ENCODE measurements at places on chromosomes 4 and X.

DNA sequence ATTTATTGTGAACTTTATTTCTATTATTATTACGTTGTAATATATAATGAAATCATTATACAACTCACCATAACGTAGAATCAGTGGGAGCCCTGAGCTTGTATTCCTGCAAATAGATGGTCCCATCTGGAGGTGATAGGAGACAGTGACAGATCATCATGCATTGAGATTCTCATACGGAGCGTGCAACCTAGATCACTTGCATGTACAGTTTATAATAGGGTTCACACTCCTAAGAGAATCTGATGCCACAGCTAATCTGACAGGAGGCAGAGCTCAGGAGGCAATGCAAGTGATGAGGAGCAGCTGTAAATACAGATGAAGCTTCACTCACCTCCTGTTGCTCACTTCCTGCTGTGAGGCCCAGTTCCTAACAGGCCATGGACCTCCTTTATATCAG is 2170.2 kb downstream of the PCDH7 start:
- no peak for DNase-seq

DNA sequence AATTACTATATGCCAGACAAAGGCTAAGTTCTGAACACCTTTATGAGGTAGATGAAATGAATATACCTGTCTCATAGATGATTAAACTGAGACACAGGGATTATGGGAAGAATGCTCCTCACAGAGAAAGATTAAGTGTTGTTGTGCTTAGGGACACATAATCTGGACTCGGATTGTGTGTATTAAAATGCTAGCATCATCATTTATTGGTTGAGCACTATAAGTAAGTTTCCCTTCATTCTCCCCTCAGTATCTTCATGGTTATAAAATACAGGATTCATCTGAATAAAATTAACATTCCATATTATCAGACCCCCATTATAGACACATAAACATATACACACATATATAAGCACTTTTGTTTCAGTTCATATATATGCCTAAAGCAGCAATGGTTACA is 463.5 kb downstream of the PPP4R3C start:
- no peak for DNase-seq

DNA sequence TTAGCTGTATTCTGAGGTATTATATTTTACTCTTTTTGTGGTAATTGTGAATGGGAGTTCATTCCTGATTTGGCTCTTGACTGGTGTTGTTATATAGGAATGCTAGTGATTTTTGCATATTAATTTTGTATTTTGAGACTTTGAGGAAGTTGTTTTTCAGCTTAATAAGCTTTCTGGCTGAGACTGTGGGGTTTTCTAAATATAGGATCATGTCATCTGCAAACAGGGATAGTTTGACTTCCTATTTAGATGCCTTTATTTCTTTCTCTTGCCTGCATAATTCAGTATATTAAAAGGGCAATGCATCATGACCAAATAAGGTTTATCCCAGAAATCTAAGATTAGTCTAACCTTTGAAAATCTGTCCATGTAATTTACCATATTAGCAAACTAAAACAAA is 44.7 kb upstream of the EPGN start:
- DNase-seq, result no peak

GRCh38 chr4:177558995-177559394 is 116.8 kb upstream of the AGA start:
- no peak for DNase-seq

DNA sequence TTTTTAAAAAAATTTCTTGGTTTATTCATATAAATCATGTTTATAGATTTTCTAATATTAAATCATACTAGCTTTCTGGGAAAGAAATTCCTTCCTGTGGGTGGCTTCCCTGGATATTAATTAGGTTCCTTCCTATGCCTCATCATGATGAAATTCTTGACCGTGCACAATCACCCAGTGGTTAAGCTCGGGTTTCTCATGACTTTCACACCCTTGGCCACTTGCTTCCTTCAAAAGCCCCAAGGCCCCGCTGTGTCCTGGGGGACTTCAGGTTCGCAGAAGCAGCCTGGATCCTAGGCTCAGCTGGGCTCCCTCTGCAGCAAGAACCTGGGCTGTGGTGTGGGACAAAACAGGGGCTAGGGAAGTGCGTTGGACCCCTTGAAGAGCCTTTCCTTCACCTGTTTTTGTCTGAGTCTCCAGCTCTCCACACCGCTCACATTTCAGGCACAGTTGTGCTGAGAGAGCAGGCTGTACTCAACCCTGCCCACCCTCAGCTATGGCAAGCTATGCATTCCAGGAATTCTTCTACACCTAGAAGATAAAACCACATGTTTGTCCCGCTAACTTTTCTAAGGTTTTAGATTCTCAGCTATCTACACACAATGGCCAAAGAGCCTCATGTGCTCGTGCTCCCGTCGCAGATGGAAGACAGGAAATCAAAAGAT is 48.9 kb upstream of the TMSB15B start:
- peak; percentile 7 for DNase-seq

DNA sequence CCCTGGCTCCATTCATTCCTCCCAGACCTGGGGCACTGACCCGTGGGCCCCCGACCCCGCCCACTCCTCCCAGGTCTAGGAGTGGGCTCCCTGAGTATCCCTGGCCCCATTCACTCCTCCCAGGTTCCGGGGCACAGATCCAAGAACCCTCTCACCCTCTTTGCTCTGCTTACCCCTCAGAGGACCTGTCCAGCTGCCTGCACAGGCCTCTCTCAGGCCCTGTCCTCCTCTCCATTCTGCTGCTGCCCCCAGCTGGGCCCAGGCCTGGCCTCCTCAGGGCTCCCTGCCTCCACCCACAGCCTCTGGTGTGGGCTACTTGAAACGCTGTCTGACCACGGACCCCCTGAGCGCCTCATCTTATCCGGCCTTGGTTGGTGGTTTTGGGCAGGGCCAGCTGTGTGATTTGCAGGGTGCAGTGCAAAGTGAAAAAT is 217.7 kb upstream of the PSAPL1 start:
- DNase-seq, result no peak

- peak; percentile 90 for DNase-seq
These were observed 57.0 kb upstream of the PROM1 start for GRCh38 chr4:16140879-16141249.

GRCh38 chrX:81414630-81415029 is 212.7 kb downstream of the SH3BGRL start:
- peak; percentile 1 for DNase-seq

DNA sequence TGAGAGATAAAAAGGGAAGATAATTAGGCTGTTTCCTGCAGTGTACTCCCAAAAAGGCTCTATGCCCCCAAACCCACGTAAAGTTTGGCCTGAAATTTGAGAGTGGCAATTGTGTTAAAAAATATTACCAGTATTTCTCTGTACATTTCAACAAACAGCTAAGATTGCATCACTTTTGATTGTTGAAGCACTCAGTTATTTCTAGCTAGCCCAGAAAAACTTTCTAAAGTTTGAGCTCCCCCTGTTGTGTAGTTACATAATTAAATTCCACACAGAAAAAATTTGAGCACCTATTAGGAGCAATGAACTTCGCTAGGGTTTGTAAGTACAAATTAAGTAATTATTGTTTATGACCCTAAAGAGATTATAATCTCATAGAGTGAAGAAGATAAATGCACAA is 109.4 kb downstream of the DLG3 start:
- peak; percentile 45 for DNase-seq

- DNase-seq, result peak; percentile 68
These were observed 98.7 kb upstream of the DDIT4L start for GRCh38 chr4:100288811-100289529.

GRCh38 chr4:158129694-158130093 is 43.1 kb downstream of the GASK1B start:
- peak; percentile 52 for DNase-seq

DNA sequence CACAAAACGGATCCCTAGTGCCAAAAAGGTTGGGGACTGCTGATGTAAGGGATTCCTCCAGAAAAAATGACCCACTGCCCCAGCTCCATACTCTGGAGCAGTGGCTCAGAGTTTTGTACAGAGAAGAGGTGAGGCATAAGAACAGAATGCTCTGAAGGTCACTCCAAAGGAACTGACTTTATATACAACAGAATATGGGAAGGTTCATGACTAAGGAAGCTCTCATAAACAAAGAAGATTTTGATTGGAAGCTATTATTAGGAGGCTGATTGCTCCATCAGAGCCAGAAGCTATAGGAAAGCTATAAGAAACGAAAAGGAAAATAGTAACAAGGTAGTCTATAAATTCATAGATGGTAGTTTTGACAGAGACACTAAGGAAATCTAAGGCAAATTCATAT is 203.1 kb downstream of the SLC7A11 start:
- peak; percentile 82 for DNase-seq

DNA sequence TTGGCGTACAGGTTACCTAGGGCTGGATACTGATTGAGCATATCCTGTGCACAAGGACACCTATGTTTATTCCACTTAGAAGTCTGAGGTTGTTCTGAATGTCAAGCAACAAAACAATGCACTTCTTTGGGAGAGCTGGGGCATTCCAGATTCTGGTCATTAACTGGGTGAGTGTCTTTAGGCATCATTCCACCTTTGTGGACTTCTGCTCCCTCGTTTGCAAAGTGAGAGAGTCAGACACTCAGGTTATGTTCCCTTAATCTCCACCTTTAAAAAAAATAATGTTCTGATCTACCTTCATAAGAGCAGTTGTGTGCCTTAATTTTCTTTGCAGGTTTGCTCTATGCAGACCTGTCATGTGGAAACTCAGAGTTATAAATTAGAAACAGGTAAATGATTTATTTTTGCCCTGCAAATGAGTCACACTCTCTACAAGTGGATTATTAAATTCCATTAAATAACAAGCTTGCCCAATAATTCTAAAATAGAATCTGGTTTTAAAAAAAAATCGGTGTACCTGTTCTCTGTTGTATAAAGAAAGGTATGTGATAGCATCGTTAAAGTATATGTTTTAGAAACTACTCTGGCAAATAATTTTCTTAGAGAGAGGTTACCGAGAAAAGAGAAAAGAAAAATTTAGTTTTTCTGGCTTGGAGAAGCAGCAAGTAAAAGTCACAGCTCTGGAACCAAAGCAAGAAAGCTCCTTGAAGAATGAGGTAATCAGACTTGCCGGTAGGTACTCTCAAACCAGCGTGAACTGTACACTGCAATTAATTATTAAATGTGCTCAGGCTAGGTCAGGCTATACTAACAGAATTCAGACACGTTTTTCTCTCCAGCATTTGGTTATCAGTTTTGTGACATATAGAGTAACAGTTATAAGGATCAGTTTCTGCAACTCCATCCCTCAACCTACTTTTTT is 93.2 kb downstream of the SORBS2 start:
- no peak for DNase-seq

DNA sequence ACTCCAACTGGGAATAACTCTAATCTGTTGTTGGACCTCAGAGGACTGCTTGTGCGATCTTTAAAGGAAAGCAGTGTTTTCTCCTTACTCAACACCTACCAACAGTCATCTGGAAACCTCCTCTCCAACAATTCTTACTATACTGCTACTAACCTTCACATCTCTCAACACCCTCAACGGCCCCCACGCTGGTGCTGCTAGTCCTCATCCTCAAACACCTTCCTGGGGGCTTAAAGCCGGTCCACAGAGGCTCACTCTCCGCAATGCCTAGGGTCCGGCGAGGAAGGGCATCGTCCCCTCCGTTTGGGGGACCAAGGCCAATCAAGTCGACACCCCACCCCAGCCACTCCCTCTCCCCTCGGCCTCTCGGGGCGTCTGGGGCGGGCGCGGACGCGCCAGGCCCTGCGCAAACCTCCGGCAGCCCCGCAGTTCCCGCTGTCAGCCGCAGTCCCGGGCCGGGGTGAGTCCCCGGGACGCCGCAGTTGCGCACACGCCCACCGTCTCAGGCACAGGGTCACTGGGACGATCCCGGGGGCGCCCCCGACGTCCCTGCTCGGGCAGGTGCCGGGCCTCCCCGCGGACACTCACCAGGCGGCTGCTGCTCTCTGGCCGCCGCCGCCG is 418 bp downstream of the TAB3 start:
- DNase-seq, result peak; percentile 9

GRCh38 chrX:69094977-69095669 is 70.1 kb downstream of the PJA1 start:
- no peak for DNase-seq

DNA sequence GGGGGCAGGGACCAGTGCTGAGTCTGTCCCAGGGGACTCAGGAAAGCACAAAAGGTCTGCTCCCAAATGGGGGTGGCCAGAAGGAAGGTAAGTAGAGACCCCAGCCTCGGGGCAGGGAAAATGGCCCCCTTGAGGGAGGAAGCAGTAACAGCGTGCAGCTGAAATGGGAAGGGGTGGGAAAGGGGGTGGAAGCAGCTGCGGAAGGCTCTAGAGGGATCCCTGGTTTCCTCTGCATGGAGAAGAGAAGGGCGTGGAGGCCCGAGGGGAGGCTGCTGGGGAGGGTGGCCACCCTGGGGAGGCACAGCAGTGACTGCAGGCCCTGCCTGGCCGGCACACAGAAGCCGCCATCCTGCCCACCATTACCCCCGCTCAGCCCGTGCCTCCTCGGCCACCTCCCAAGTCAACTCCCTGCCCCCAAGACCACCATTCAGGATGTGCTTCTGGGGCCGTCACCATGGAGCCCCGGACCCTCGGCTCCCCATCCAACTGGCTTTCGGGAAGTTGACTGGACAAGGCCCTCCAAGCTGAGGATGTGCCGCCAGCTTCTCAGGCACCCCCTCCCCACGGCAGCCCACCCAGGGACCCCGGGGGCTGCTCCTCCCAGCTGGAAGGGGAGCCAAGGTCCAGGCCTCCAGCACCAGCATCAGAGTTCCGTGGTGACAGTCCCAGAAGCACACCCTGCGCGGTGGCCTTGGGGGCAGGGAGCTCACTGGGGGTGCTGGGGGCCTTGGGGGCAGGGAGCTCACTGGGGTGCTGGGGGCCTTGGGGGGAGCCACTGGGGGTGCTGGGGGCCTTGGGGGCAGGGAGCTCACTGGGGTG is 23.6 kb downstream of the CFAP99 start:
- no peak for DNase-seq

GRCh38 chr4:138861135-138861534 is 154.4 kb upstream of the NOCT start:
- no peak for DNase-seq

- DNase-seq, result no peak
These were observed 252.0 kb upstream of the PPARGC1A start for GRCh38 chr4:24141836-24142235.

GRCh38 chr4:48543796-48544195 is 53.7 kb downstream of the ZAR1 start:
- DNase-seq, result no peak

Data from fibroblast of mammary gland (primary cell).